ENCODE measurements at places on chromosomes 12 and 14. TPM values are rescaled to one million over a fixed set of nuclear protein-coding genes. Genes with fewer than 3 reads are reported as not detected.

GRCh38 chr12:70267550-70267949 is 24.3 kb downstream of the CNOT2 start:
- no peak for DNase-seq

DNA sequence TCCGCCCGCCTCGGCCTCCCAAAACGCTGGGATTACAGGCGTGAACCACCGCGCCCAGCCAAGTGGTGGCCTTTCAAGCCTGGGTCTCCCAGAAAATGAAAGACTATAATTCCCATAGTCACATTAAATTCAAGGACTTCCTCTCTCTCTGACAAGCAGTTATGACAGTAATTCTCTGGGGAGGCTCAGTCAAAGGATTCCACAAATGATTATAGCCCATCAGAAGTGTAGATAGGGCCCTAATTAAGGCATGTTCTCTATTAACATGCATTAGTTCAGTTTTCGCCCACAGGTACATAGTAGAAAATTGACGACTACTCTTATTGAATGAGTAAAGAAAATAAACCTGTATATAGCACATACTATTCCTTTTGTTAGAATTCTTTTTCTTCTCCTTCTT is 16.4 kb downstream of the PRMT8 start:
- DNase-seq: no peak

GRCh38 chr12:75748136-75748535 is 236.7 kb upstream of the KRR1 start:
- DNase-seq: no peak

DNA sequence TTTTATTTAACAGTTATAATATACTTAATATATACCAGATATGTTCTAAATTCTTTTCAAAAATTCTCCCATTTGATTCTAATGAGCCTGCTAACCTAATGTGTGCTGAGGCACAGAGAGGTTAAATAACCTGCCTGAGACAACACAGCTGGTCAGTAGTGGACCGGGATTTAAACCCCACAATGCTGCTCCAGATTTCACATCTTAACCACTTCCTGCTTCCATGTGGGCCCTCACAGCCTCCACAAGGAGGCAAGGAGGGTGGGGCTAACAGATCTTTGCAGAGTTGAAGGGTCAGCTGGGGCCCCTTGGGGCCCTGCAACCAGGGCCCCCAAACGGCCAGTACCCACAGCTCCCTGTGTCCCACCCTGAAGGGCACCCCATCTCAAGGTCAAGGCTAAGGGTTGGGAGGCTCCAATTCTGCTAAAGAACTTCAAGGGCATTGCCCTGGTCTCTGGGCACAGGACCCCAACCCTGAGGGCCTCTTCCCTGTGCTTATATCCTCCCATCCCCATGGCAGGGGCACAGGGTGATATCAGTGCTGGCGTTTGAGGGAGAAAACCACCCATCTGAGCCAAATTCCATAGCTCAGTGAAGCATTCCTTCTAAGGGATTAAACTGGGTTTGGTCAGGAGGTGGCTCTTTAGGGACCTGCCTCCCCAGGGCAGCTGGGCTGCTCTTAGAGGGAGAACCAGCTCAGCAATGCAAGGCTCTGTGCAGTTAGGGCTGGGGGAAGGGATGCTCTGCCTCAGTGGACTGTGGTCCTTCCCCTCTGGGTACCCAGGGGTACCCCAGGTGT is 2.2 kb downstream of the KRT80 start:
- no peak for DNase-seq

DNA sequence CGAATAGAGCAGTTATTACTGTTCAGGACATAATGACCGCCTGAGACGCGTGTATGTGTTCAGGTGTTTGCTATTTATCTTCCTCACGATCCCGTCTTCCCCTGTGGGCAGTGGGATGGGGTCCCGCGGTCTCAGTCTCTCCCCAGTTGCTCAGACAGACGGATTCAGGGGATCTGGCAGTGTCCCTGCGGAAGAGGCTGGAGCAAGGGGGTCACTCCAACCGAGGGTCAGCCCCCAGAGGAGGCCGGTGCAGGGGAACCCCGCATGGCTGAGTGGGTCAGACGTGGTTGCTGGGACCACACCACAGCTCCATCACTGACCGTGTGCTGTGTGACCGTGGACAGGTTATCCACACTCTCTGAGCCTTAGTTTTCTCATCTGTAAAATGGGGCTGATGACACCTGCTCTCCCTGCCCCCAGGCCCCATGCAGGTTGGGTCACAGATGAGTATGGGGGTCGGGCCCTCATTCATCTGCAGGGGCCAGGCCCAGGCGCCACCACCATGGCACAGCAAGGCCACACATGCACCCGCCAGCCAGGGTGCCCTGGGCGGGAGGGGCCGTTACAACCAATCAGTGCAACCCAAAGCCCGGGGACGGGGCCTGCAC is 5.2 kb downstream of the MMP17 start:
- DNase-seq: no peak

GRCh38 chr14:24395609-24396582 is 2.9 kb upstream of the NYNRIN start:
- no peak for DNase-seq

- no peak for DNase-seq
Measured at GRCh38 chr12:95231190-95231589, 13.6 kb downstream of the VEZT start.

- DNase-seq: no peak
Measured at GRCh38 chr14:21098076-21098891, at the start of gene ZNF219. Gene ZNF219, minus strand, starts transcription at chr14:21098655. Its CDS starts 5,064 bp downstream, at chr14:21093591.

GRCh38 chr12:121953695-121954094 is 35.3 kb downstream of the CFAP251 start:
- DNase-seq: no peak

- DNase-seq: no peak
Measured at GRCh38 chr14:81298122-81298521, 77.4 kb upstream of the GTF2A1 start.

GRCh38 chr12:45329702-45330101 is 113.8 kb downstream of the ANO6 start:
- DNase-seq: no peak

GRCh38 chr14:102883089-102883541 is 39.3 kb upstream of the AMN start:
- no peak for DNase-seq

DNA sequence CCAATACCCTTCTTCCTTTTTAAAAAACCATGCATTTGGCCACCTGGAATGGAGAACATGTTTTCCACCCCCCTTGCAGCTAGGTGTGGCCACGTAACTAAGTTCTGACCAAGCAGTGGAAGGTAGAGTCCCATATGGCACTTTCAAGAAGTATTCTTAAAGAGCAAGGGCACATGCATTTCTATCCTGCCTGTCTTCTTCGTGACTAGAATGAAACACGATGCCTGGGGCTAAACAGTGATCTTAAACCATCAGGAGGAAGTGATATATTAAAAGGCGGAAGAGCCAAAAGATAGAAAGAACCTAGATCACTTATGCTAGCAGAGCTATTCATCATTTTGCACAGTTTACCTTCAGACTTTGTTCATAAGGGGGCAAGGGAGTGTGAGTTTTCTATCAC is 16.0 kb upstream of the DDX11 start:
- DNase-seq: no peak

- no peak for DNase-seq
Measured at GRCh38 chr12:116366456-116366776, 88.9 kb upstream of the MED13L start.

DNA sequence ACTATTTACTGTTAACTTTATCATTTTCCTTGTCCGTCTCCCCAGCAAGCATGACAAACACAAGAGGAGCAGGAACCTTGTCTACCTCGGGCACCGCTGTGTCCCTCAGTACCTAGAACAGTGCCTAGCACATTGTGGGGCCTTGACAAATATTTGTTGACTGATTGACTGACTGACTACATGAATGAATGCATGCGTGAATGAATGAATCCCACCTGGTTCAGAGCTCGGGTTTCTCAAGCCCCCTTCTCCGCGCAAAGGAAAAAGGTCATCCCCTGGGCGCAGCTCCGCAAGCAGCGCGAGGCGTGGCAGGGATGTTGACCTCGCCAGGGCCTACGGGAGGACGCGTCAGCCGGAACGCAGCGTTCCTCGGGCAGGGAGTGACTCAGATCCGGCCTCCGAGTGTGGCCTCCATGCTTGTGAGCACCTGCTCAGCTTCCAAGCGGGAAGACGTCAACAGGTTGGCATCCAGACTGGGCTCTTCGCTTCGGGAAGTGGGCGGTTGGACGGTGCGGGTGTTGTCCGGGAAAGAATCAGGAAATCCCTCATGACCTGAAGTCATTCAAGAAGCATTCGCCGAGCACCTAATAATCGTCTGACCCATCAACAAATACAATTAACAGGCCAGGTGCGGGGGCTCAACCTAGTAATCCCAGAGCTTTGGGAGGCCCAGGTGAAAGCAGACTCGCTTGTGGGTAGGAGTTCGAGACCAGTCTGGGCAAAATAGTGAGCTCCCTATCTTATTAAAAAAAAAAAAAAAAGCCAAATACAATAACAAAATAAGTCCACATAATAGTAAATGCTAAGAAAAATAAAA is 13.9 kb upstream of the UBC start:
- DNase-seq: peak; percentile 64

DNA sequence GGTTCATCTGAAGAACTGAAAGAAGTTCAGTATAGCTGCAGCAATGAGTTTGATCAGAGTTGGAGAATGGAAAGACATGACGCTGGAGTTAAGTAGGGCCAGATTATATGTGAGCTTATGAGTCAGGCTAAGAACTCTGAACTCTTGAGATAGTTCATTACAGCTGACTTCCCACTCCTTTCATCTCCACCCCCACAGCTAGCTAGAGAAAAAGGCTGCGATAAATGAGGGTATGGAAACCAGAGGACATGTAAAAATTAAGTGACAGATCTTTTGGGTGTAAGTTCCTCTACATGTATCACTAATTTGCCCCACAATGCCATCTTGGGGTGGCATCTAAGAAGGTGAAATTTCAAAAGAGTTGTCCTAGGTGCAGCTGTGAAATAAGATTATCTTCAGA is 28.6 kb downstream of the PYM1 start:
- DNase-seq: no peak

GRCh38 chr14:63295231-63295685 is 23.5 kb downstream of the GPHB5 start:
- no peak for DNase-seq

GRCh38 chr12:80745851-80746505 is 29.3 kb downstream of the MYF5 start:
- no peak for DNase-seq

- DNase-seq: peak; percentile 30
Measured at GRCh38 chr14:95156161-95157047, 925 bp downstream of the DICER1 start.

DNA sequence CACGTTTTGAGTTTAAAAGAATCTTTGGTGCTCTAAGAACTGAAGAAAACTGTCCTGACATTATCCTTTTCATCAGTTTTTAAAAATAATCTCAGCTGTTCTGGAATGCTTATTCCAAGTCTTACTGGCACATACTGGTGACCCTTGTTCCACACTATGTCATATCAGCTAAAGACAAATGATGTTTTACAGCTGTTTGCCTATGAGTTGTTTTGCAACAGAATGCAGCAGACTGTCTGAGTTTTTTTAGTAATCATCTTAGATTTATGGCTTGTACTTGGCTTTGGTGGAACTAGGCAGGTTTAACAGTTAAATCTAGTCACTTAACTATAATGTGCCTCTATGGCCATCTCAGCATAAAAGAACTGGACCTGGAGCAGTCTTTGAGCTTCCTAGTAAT is 91.6 kb upstream of the GRIN2B start:
- no peak for DNase-seq

DNA sequence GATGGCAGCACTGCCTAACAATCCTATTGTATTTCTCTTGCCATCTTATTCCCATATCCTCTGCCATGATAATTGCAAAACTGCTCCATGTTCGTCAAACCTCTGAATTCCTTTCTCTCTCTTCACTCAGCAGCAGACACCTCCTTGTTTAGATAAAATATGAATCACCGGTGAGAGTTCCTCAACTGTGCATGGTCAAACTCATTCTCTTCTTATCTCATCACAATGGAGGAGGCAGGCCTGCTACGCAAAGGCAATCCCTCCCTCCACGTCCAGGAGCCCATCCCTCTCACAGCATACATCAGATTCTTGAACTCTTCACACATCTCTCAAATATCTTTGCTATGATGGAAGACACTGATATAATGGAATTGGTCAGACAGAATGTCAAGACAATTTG is 90.1 kb upstream of the DAAM1 start:
- no peak for DNase-seq

- DNase-seq: no peak
Measured at GRCh38 chr14:44287858-44288257, 219.2 kb downstream of the FSCB start.

DNA sequence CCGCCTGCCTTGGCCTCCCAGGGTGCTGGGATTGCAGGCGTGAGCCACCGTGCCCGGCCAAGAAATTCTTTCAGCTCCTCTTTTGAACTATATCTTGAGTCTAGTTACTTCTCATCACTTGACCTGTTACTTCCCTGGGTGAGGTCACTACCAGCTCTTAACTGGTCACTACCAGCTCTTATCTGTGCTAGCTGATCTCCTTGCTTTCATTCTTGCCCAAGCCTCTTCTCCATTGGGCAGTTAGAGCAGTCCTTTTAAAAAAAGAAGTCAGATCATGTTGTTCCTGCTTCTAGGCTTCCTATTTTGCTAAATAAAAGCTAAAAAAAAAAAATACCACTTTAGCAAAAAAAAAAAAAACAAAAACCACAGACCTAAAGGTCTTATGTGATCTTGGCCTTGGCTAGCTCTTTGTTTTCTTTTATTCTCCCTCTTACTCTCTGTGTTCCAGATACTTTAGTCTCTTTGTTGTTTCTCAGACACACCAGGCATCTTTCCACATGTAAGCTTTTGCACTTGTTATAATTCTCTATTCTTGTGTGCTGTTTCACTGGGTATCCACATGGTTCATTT is 63.5 kb downstream of the RAD51B start:
- DNase-seq: no peak

GRCh38 chr14:86357876-86358275 is 827.9 kb downstream of the FLRT2 start:
- DNase-seq: peak; percentile 28

GRCh38 chr12:56614627-56615026 is 15.5 kb downstream of the BAZ2A start:
- DNase-seq: no peak

DNA sequence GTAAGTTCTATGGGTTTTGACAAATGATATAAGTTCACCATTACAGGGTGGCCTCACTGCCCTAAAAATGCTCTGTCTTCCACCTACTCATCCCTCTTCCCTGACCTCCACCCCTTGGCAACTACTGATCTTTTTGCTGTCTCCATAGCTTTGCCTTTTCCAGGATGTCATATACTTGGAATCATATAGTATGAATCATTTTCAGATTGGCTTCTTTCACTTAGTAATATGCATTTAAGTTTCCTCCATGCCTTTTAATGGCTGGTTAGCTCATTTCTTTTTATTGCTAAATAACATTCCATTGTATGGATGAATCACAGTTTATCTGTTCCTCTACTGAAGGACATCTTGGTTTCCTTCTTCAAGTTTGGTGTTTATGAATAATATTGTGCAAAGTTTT is 14.0 kb upstream of the PEX5 start:
- no peak for DNase-seq

Gene EIF2B1
- 71.5 TPM for polyA plus RNA-seq

Gene ACRBP
- 6.0 TPM for polyA plus RNA-seq

Gene VRTN
- polyA plus RNA-seq: not detected

Gene C12orf56
- polyA plus RNA-seq: 2.2 TPM

Gene SPIC
- polyA plus RNA-seq: not detected

Gene MFAP5
- 0.25 TPM for polyA plus RNA-seq

Gene COPS7A
- 61.9 TPM for polyA plus RNA-seq

Gene ADAMTS20
- 1.2 TPM for polyA plus RNA-seq

Gene PTPRO
- polyA plus RNA-seq: 257 TPM

Gene SEL1L
- 89.2 TPM for polyA plus RNA-seq

Gene EML5
- polyA plus RNA-seq: 2.5 TPM

Gene BIN2
- polyA plus RNA-seq: 3.2 TPM

Gene TEAD4
- 16.7 TPM for polyA plus RNA-seq

Measured in left kidney (tissue), 8 donors.